BE2C (cell line): ENCODE measurements at places on chromosomes 16 and 17.

DNA sequence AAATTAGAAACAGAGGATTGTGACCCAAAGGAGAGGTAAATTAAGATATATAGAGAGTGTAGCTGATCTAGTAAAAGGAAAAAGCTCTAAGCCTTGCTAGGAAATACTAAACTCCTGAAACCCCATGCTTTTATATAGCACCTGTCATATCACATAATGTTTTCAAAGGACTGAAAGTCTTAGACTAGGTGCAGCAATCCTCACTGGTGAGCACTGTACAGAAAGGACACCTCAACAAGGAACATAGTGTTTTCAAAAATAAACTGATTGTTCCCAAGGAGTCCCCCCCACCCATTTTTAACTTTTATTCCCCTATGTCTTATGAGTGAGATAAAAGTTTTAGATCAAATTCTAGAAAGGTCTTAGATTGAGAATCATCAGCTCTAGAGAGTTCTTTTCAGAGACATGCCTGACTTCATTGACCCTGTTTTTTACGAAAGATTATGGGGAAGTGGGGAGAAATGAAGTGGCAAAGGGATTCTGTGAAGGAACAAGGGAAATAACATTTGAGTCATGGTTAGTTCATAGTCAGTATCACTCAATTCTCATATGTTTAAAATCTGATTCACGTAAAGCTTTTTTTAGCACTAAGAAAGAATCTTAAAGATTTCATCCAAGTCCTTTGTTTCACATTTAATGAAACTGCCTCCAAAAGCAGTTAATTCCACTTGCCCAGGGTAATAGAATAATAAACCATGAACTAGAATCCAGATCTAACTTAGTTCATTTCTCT, 166.4 kb downstream of the CYB561 start:
- no peak for DNase-seq

- peak; percentile 90 for DNase-seq
Observed at GRCh38 chr16:18969050-18969854, 14.5 kb upstream of the TMC7 start.

- DNase-seq: no peak
Observed at GRCh38 chr17:67126983-67127382, 82.6 kb downstream of the CACNG1 start.

GRCh38 chr17:80876950-80877728, 114.5 kb upstream of the CHMP6 start:
- no peak for DNase-seq

DNA sequence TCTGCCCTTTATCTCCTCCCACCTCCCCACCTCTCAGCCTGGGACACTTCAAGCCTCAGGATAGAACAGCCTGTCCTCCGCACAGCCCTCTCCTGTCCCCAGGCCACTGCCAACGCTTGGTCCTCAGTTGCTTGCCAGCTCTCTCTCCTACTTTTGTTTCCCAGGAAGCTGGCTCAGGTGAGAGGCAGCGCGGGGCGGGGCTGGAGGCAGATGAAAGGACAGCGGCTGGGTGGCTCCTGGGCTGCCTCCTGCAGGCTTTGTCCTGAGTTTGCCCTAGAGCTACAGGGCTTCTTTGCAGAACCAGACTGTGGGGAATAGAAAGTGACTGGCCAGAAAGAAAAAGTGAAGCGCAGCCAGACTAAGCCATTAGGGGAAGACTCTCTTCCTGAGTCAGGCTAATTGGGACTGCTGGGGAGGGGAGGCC, 48.2 kb upstream of the CDC42EP4 start:
- peak; percentile 53 for DNase-seq

GRCh38 chr17:79165756-79166473, 91.3 kb downstream of the ENGASE start:
- DNase-seq: no peak

DNA sequence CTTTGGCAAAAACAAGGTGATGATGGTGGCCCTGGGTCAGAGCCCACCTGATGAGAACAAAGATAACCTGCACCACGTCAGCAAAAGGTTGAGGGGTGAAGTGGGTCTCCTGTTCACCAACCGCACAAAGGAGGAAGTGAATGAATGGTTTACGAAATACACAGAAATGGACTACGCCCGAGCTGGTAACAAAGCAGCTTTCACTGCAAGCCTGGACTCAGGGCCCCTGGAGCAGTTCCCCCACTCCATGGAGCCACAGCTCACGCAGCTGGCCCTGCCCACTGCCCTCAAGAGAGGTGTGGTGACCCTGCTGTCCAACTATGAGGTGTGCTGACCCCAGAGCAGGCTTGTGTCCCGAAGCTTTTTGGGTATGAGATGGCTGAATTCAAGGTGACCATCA, 29.7 kb upstream of the DLX4 start:
- no peak for DNase-seq

- no peak for DNase-seq
Observed at GRCh38 chr17:32298721-32299579, 33.3 kb downstream of the RHBDL3 start.

DNA sequence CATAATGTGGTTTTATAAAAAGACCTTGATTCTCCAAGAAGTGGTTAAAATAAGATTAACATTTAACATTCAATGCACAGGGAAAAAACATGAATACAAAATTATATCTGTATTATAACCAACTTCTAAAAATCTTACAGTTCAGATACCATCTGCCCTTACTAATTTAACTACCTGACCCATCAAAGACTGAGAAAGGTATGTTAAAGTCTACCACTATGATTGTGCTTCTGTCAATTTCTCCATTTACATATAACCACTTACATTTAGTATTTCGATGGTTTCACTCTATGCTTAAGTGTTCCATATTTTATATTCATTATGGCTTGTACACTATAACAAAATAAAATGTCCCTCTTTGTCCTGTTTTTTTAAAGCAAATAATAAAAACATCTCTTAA, 14.6 kb downstream of the AP1G1 start:
- no peak for DNase-seq

DNA sequence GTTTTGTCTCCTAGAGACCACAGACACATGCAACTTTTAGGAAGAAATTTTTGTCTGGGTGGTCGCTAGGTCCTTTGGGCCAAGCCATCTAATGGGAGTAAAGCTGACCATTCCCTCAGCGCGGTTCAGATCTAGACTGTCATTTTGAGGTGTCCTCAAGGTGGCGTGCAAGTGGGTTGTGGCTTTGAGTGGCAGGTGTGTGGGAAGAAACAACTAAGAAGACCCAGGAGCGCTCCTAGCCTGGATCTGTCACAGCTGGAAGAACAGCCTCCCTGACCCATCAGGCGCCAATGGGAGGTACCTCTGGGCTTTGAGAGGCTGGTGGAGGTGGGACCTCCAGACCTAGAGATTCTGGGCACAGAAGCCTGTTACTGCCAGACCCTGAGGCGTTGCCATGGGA, 645.1 kb downstream of the KCNJ18 start:
- DNase-seq: no peak

- DNase-seq: no peak
Observed at GRCh38 chr17:35044181-35044580, 19.3 kb downstream of the RFFL start.

DNA sequence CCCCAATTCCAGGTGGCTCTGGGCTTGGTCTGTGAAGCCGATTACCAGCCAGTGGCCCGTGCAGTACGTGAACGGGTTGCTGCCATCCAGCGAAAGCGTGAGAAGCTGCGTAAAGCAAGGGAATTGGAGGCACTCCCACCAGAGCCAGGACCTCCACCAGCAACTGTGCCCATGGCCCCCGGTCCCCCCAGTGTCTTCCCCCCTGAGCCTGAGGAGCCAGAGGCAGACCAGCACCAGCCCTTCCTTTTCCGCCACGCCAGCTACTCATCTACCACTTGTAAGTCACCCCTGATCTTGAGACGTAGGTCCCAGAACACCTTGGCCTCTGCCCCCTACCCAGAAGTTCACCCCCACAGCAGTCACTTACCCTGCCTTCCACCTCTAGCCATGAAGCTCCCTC, 6.9 kb downstream of the WNK4 start:
- DNase-seq: no peak

DNA sequence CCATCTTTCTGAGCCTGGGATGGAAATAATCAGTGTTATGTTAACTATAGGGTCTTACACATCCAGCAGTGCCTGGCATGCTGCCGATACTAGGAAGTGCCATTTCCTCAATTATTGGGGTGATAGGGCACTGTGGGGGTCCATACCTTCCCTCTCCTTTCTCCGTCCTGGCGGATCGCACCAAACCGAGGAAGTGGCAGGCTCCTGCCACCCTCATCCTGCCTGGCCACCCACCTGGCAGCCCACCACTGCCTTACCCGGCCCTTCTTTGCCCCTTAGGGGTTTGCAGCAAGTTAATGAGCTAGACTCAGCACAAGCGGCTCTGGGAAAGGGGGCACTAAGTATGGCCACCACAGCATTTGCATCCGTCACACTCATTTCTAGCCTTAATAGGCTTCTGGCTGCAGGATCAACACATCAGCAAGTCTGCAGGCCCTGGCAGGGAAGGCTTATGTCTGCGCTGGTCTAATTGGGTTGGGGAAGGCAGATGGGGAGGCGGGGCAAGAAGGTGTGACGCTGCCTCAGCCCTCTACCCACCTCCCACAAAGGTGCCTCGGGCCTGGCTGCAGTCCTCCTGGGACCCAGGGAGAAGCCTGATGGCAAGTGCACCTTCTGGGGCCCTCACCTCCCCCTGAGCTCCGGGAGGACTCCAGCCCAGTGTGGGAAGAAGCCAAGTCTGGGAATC, 28.6 kb downstream of the DCAKD start:
- peak; percentile 58 for DNase-seq

DNA sequence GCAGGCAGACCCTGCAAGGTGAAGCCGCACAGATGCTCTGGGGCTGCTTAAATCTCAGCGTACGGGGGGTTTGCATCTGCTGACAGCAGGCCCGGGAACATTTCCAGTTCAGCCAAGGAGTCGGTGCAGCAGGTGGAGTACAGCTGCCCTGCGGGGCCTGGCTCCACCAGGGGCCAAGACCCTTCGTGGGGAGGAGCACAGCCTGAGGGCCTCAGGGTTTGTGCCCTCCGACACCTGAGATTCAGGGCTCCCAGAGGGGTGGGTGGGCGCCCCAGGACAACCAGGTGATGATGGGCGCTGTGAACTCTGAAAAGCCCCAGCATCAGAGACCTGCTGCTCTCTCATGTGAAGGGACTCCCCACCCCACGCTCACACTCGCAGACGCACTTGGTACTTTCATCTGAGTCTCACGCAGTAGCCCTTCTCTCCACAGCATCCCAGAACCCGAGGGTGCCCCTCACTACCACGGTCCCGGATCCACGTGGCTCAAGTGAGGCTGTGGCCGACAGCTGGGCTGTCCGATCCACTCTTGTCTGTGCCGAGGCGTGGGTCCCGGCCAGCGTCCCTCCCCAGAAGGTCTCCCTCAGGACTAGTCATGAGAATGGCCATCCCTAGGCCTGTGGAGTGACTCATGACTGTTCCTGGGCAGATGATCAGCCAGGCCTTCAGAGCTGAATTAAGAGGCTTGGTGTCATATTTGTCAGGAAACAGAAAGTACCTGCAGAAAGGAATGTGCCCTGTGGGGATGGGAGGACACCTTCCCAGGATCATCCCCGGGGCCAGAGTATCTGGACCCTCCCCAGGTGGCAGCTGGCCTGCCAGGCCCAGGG, 29.6 kb downstream of the ACSF3 start:
- no peak for DNase-seq

DNA sequence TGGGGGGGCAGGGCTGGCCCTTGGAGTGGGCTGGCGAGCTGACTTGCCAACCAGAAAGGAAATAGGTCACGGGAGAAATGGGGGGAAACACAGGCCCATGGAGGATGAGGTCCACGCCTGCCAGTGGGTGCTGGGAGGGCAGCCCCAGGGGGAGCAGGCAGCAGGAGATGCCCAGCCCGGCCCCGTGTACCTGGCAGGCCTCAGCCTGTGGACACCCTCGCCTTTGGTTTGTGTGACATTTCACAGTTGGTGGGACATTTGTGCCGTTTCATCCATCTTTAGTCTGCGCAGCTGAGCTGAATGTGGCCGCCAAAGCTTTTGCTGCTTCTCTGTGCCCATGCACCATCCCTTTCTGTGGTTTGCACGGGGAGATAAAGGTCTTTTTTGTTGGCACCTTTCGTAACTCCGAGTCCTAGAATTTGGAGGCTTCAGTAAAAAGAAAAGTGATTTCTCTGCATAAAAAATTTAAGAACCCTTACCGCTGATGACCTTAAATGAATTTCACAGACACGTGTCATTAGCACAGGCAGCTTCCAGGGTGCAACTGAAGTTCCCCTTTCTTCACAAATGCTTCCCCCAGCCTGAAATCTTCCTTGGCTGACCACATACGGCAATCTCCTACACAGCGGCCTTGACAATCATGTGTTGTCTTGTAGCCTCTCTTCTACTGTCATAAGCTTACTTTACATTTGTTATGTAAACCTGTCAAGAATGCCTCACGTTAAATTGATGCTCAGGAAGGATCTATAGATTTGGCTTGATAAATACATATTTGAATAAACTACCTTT, 193.6 kb downstream of the RPTOR start:
- no peak for DNase-seq

DNA sequence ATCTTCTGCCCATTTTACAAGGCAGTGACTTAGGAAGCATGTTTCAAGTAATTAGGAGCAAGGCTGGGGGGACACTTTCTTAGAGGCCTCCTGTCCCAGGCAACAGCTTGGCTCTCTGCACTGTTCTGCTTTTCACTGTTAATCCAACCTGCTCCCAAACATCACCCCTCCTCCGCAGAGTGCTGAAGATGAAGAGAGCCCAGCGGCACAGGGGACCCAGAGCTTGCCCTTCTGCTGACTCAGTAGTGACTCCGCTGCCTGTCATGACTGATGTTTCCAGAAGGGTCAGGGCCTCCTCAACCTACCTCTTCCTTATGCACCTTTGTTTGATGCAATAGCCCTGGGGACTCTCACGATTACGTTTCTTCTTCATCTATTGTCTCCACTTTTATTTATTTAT, 38.9 kb upstream of the NDRG4 start:
- DNase-seq: no peak

DNA sequence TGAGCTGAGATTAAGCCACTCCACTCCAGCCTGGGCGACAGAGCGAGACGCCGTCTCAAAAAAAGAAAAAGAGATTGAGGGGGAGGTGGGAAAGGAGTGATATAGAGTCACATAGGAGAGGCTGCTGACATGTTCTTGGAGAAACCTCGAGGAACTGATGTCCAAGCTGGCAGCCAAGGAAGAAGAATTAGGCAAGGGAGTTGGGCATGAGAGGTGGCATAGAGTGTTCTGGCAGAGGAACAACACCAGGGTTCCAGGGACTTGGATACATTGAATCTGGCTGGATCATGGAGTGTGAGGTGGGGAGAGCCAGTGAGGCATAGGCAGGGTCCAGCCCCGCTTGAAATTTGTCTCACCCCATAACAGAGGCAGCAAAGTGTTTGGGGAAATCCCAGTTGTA, 10.7 kb downstream of the CDH3 start:
- no peak for DNase-seq

DNA sequence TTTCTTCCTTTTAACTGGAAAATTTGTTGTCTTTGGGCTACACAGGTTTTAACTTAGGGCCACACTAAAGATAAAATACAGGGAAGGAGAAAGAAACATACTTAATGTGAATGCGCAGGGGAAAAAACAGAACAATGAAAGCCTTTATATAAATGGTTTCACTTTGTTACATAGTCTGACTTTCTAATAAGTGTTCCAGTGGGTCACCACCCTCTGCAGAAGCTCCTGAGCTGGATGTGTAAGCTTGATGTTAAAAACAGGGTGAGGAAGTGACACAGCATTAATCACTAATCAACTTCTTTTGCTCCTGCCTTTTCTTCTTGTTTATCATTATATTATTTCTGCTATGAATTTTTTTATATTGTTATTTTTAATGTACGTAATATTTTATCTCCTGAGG, 445.6 kb upstream of the CA10 start:
- DNase-seq: no peak
